Chondrocyte (in vitro differentiated cells): ENCODE measurements at places on chromosomes 16 and 17. TPM values are rescaled to one million over a fixed set of nuclear protein-coding genes. Genes with fewer than 3 reads are reported as not detected.

ABCC3 gene
- total RNA-seq: 1.9 to 16.0 TPM (median 2.8 TPM) in 3 replicates

TTC19 gene
- total RNA-seq: 22.9 to 28.3 TPM (median 23.7 TPM) in 3 replicates

- no peak for DNase-seq
Measured at GRCh38 chr16:11583889-11584565, 2.7 kb downstream of the LITAF start.

GRCh38 chr17:45098869-45099616 lies 33.3 kb downstream of the PLCD3 start:
- no peak for DNase-seq

DNA sequence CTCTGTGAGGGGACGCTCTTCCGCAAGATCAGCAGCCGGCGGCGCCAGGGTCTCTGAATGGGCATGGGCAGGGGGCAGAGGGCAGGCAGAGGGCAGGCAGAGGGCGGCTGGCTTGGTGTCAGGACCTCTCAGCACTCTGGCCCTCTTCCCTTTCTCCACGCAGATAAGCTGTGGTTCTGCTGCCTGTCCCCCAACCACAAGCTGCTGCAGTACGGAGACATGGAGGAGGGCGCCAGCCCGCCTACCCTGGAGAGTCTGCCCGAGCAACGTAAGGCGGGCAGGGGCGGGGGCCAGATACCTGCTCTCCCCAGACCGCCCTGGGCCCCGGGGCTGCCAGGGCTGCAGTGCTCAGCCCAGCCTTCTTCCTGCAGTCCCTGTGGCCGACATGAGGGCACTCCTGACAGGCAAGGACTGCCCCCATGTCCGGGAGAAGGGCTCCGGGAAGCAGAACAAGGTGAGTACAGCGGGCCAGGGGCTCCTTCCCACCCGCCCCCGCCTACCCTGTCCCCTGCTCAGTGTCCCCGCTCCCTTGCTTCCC lies 4.1 kb downstream of the ELMO3 start:
- no peak for DNase-seq
